ENCODE measurements at places on chromosomes 7 and 10. TPM values are rescaled to one million over a fixed set of nuclear protein-coding genes. Genes with fewer than 3 reads are reported as not detected.

Gene ZNF804B
- polyA plus RNA-seq: not detected

Gene ODAD2
- polyA plus RNA-seq: not detected

Gene HOXA5
- 8.6 TPM for polyA plus RNA-seq

Gene ANKRD22
- polyA plus RNA-seq: 2.7 TPM

Gene GRM3
- polyA plus RNA-seq: not detected

Gene CASTOR2
- polyA plus RNA-seq: 4.0 TPM

Gene ELOVL3
- polyA plus RNA-seq: 1.2 TPM

Gene MYH16
- polyA plus RNA-seq: 3.7 TPM

Gene SEC61A2
- 7.5 TPM for polyA plus RNA-seq

Gene ATOH7
- 0.03 TPM for polyA plus RNA-seq

Gene BMPR1A
- 19.1 TPM for polyA plus RNA-seq

Gene POT1
- 11.6 TPM for polyA plus RNA-seq

Gene SPDYE2
- not detected for polyA plus RNA-seq

Gene CYP3A4
- polyA plus RNA-seq: not detected

Gene PAX4
- polyA plus RNA-seq: not detected

Gene ASZ1
- polyA plus RNA-seq: not detected

Gene SH2D4B
- polyA plus RNA-seq: 0.02 TPM

Gene GDF10
- polyA plus RNA-seq: not detected

Gene FAM13C
- polyA plus RNA-seq: 0.40 TPM

Gene AGR3
- not detected for polyA plus RNA-seq

Gene GNB2
- 208 TPM for polyA plus RNA-seq

Gene CYP2C8
- polyA plus RNA-seq: 0.03 TPM

Gene TAS2R39
- polyA plus RNA-seq: not detected

Gene CNPY1
- polyA plus RNA-seq: not detected

Gene TMEM178B
- polyA plus RNA-seq: 0.01 TPM

Gene PNLIP
- polyA plus RNA-seq: not detected

Gene TMEM236
- 0.06 TPM for polyA plus RNA-seq

Gene CPA4
- polyA plus RNA-seq: 90.0 TPM

Gene UTF1
- polyA plus RNA-seq: not detected

Gene DHX32
- polyA plus RNA-seq: 31.8 TPM

Gene APBB1IP
- not detected for polyA plus RNA-seq

Gene NRG3
- polyA plus RNA-seq: not detected

Gene LRRC17
- 0.12 TPM for polyA plus RNA-seq

Gene TSPAN12
- 0.15 TPM for polyA plus RNA-seq

Gene RBP3
- not detected for polyA plus RNA-seq

Gene PRSS2
- not detected for polyA plus RNA-seq

Gene ZFYVE27
- 14.3 TPM for polyA plus RNA-seq

Gene OPN1SW
- not detected for polyA plus RNA-seq

Gene C10orf67
- polyA plus RNA-seq: 0.26 TPM

Gene MYL10
- polyA plus RNA-seq: not detected

Gene PTPN20
- polyA plus RNA-seq: not detected

Gene SFRP5
- not detected for polyA plus RNA-seq

Gene PSTK
- 4.0 TPM for polyA plus RNA-seq

Gene FAM221A
- 0.44 TPM for polyA plus RNA-seq

Gene PDE6C
- not detected for polyA plus RNA-seq

Gene TMEM273
- not detected for polyA plus RNA-seq

Gene RBM20
- not detected for polyA plus RNA-seq

Gene CUBN
- polyA plus RNA-seq: 0.06 TPM

Gene CXCL12
- not detected for polyA plus RNA-seq
